ENCODE measurements at places on chromosomes 1 and 21. TPM values are rescaled to one million over a fixed set of nuclear protein-coding genes. Genes with fewer than 3 reads are reported as not detected.

SMCP gene
- total RNA-seq, result not detected

LYST gene
- total RNA-seq, result 17.6 TPM

THEM4 gene
- total RNA-seq, result 8.4 TPM

GJA9 gene
- total RNA-seq, result not detected

ALX3 gene
- total RNA-seq, result 1.3 TPM

NPL gene
- 1.2 TPM for total RNA-seq

KTI12 gene
- total RNA-seq, result 16.0 TPM

SLC19A1 gene
- 12.3 TPM for total RNA-seq

LCE3E gene
- not detected for total RNA-seq

METTL18 gene
- 6.3 TPM for total RNA-seq

NES gene
- total RNA-seq, result 120 TPM

BMP8B gene
- not detected for total RNA-seq

AMIGO1 gene
- total RNA-seq, result 8.7 TPM

TAF5L gene
- total RNA-seq, result 20.4 TPM

RNF186 gene
- not detected for total RNA-seq

Measured in HFFc6 (cell line).